GM03348 (cell line): ENCODE measurements at places on chromosomes 3 and 15.

- DNase-seq, result peak; percentile 59
These were observed 25.8 kb upstream of the RPL39L start for GRCh38 chr3:187165144-187165543.

- DNase-seq, result no peak
These were observed 21.3 kb downstream of the TRANK1 start for GRCh38 chr3:36923523-36923943.

- DNase-seq, result no peak
These were observed 704.7 kb upstream of the ROBO1 start for GRCh38 chr3:80472459-80472858.

DNA sequence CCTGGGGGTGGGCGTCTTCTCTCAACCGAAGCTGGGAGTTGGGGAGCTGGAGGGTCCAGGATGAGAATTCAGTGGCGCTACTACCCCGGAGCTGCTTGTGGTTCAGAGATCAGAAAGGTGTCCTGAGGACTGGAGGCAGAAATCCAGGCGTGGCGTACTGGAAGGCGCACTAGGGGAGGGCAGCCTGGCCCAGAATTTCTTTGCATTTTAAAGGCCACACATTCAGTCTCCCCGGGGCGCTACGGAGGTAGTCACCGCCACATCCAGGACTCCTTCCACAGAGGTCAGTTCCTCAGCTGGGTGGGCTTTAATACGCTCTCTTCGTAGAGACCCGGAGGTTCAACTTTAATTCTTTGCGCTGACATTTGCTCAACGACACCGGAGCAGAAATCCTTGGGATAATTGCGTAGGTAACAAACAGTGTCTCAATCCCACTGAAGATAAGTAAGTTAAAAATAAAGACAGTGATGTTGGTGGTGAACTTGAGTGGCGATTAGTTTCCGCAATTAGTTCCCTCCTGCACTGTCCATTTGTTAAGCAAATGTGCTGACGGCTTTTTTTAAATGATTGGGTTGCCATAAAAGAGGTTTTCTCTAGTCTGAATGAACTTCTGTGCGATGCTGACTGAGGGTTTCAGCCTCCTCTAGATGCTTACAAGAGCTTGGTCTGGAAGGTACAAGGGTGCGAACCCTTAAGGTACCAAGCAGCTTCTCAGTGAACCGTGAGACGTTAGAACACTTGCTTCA, 535 bp downstream of the MCTP2 start:
- peak; percentile 5 for DNase-seq

DNA sequence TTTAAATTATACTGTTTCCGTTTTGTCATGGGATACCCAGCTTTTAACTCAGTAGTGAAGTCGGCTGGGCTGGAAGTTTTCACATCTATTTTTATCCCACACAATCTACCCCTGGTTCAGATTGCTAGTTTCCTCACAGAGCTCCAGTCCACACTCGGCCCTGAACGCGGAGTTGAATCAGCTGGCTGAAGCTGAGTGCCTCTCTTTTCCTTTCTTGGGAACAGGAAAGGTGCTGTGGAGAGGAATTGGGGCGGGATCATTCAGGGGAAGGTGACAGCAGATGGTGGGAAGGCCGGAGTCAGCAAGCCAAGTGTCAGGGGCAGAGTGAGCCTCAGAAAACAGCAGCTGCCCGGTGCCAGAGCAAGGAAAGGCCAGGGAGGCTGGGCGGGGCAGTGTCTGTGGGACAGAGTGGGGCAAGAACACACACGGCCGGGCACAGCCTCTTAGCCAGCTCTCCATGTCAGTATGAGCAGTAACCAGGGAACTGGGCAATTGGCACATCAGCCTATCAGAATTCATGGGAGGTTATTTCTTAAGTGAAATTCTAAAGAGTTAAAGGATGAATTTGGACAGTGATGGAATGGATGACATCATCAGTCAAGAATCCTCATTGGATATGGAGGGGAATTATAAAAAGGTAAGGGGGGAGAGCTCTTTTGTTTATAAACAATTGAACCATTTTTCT, 135.7 kb upstream of the IL12A start:
- DNase-seq, result peak; percentile 39

- DNase-seq, result peak; percentile 46
These were observed 1038.5 kb upstream of the NR2F2 start for GRCh38 chr15:95291898-95292472.

GRCh38 chr15:90165659-90166489, 35.3 kb upstream of the SEMA4B start:
- peak; percentile 91 for DNase-seq

DNA sequence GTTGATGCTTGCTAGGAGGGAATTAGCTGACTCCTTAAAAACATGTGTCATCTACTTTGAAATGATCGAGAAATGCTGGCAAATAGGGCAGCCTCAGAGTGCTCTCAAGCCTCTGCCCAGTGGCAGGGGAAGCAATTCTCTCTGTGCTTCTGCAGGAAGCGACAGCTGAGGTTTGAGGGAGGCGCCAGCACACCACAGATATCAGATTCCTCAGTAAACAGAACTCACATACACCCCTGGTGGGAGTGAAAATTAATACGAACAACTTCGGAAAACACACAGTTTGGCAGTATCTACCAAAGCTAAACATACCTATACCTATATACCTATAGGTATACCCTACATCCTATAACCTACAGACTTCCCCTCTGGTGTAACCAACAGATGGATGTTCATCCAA, 61.3 kb downstream of the NSMCE3 start:
- DNase-seq, result no peak

- no peak for DNase-seq
These were observed 125.8 kb downstream of the PTPRG start for GRCh38 chr3:61687206-61687605.

GRCh38 chr3:186162221-186162620, 53.3 kb upstream of the ETV5 start:
- DNase-seq, result no peak

DNA sequence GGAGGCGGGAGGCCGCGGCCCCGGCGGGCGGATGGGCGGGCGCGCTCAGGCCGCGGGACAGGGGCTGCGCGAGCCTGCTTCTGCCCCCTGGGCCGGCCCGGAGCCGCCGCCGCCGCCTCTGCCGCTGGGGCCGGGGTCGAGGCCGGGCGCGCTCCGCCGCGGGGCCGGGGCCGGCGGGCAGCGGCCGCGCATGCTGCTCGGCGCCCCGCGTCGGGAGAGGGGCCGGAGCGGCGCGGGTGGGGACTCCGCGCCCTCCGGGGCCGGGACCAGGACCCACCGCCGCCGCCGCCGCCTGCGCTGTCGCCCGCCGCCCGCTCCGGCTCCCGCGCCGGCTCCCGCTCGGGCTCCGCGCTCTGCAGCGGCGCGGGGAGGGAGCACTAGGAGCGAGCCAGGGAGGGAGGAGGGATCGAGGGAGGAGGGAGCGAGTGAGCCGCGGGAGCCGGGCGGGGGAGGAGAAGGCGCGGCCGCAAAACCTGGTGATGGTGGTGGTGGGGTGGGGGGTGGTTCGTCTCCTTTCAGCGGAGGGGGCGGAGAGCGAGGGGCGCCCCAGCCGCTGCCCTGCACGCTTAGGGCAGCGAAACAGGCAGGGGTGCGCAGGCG, at the start of gene LINGO1:
TSS of gene LINGO1 (minus strand) at position 379 of the 600 bp plus-strand sequence. CDS start 597 bp downstream, outside the sequence.
- peak; percentile 51 for DNase-seq

- peak; percentile 62 for DNase-seq
These were observed 74.4 kb downstream of the DLG1 start for GRCh38 chr3:197224034-197224444.

GRCh38 chr15:56032373-56032772, 39.0 kb upstream of the NEDD4 start:
- no peak for DNase-seq

- DNase-seq, result no peak
These were observed 13.8 kb downstream of the TMEM266 start for GRCh38 chr15:76073554-76073953.

- no peak for DNase-seq
These were observed 66.3 kb downstream of the NIPA2 start for GRCh38 chr15:22904736-22905135.

- DNase-seq, result no peak
These were observed 129.8 kb upstream of the GBE1 start for GRCh38 chr3:81891055-81891895.

- DNase-seq, result no peak
These were observed 94.5 kb upstream of the OXTR start for GRCh38 chr3:8863891-8864290.

- DNase-seq, result no peak
These were observed 134.1 kb upstream of the MEF2A start for GRCh38 chr15:99431661-99432091.

DNA sequence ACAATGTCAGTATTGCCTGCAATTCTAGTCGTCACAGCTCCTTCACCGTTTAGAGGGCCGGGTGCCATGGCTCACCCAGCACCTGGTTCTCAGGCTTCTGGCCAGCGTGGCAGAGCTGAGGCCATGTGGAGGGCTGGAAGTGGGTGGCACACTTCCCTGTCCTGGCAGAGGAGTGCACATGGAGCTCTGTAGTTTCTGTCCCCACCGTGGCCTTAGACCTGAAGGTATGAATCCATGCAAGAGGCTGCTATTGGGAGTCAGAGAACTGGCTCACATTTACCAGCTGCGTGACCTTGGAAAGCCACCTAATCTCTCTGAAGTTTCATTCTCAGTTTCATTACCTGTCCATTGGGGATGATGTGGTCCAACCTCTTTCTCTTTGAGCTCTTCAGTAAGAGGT, 22.2 kb downstream of the EPHB1 start:
- DNase-seq, result no peak

GRCh38 chr3:13141991-13142412, 68.8 kb upstream of the IQSEC1 start:
- DNase-seq, result peak; percentile 59

DNA sequence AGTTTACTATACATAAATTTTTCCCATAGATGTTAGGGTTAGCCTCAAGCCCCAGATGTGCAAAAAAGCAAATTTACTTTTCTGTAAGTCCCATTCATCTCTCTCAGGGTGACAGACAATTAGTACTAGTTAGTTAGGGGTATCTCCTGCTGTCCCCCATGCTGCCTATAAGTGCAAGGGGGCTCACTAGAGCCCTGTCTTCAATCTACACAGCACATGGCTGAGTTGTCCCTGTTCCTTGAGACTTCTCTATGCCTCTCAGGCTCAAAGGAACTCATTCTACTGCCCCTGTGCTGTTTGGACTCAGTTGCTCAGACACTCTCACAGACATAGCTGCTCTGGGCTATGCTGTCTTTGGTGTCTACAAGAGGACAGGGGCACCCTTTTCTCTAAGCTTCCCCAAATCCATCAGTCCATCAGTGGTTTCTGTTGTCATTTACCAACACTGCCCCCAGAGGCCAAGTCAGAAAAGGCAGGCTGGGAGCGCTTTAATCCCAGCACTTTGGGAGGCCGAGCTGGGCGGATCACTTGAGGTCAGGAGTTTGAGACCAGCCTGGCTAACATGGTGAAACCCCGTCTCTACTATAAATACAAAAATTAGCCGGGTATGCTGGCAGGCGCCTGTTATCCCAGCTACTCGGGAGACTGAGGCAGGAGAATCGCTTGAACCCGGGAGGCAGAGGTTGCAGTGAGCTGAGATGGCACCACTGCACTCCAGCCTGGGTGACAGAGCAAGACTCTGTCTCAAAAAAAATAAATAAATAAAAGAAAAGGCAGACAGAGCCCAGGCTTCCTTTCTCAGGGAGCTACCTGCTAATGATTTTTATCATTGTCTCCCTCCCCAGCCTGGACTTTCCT, 31.4 kb upstream of the PRTG start:
- DNase-seq, result peak; percentile 56

- DNase-seq, result no peak
These were observed 89.7 kb upstream of the XCR1 start for GRCh38 chr3:46116996-46117395.

- no peak for DNase-seq
These were observed 14.8 kb upstream of the SMAD3 start for GRCh38 chr15:67050522-67051087.

DNA sequence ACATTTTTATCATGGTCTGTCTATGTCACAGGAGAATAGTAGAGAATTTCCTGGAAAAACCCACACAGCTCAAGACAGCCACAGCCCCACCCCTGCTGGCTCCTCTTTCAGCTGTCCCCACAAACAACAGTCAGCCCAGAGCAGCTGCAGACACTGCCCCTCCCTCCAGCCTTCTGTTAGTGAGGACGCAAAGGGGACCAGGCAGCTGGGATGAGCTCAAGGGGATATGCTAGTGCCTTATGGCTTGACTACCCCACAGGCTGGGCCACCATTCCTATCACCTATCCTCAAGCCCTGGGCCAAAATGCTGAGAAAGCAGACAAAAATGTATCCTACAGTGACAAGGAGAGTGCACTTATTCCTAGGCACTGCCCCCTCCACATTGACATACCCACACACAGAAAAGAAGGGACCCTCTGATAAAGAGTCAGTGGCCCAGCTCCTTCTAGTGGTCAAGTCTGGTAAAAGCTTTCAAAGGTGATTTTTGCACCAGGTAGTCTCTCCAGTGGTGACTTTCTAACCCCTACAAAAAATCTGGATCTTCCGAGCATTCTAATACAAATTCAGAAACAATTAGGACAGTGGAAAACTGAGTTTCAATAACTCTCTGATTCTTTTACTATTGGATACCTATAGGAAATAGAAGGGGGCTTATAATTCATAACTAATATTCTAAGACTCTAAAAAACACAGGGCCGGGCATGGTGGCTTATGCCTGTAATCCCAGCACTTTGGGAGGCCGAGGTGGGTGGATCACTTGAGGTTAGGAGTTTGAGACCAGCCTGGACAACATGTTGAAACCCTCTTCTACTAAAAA, 3.0 kb upstream of the MAP1A start:
- DNase-seq, result peak; percentile 61

DNA sequence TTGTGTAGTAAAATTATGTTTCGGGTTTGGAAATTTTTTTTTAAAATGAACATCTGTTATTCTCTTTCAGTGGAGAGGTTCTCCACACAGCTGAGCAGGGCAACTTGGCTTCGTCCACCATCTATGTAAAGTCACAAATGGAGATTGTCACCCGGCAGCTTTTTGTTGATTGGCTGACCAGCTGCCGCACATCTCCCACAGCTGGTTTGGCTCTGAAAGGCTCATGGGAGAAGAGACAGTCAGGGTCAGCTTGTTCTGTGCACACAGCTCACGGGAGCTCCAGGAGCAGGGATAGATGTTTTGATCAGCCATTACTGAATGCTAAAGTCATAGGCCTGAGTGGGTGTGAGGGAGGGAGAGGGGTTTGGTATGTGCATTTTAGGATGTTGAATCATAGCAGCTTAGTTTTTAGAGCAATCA, 12.9 kb upstream of the CCDC80 start:
- DNase-seq, result peak; percentile 80

- peak; percentile 58 for DNase-seq
These were observed 33.1 kb downstream of the CDC25A start for GRCh38 chr3:48155122-48155521.
